Astrocyte of the spinal cord (primary cell): ENCODE measurements at places on chromosomes 6 and 20.
A peak's percentile ranks its signal among the peaks of the same experiment; 100 is the strongest.

DNA sequence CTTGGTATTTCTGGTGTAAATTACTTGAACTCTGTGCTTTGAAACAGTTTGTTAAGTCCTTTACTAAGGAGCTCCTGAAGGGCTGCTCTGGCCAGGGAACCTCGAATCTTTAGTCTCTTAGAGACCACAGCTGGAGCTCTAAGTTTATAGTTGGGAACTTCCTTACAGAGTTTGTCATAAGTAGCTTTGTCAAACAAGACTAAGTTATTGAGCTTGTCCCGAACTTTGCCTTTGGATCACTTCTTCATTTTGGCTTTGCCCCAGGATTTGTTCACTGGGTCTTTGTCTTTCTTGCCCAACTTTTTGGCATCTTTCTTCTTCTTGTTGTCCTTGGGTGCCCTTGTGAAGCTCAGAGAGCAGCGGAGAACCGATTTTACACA lies 64.8 kb downstream of the FAM50B start:
- no peak for DNase-seq

DNA sequence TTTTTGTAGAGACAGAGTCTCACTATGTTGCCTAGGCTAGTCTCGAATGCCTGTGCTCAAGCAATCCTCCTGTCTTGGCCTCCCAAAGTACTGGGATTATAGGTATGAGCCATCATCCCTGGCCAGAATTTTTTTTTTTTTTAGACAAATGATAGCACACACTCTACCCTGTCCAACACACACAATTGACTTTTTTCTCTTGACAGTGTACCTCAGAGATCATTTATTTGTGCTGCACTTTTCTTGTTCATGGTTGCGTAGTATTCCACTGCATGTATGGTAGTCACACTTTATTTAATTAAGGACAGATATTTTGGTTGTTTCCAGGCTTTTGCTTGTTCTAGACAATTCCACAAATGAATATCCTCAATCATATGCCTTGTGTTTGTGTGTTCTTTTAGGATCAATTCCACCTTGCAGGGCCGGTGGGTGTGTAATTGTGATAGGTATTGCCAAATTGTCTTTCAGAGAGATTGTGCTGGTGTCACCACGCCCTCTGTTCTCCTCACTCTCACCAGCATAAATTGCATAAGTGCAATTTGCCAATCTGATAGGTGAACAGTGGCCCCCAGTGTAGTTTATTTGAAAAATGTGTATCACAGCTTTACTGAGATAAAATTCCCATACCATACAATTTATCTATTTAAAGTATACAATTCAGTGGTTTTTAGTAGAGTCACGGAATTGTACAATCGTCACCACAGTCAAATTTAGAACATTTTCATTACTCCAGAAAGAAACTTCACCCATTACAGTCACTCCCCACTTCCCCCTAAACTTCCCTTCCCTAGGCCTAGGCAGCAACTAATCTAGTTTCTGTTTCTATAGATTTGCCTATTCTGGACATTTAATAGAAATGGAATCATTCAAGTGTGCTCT lies 20.1 kb downstream of the SRC start:
- DNase-seq: no peak

GRCh38 chr6:100435299-100435698 lies 29.4 kb downstream of the SIM1 start:
- peak; percentile 27 for DNase-seq

DNA sequence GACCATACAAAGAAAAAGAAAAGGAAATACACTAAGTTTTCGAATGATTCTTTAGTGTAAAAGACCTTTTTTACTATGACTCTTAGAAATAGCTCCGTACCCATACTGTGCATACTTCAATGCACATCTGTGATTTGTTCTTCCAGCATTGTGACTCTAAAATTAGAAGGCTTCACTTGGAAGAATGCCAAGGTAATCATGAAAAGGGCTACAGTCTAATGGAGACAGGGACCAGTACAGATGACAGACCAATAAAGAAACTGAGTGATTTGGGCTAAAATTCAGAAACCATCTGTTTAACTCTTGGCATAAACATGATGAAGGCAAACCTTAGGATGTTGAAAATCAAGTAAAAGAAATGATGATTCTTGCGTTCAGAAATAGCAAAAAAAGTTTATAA lies 46.3 kb downstream of the CYP39A1 start:
- DNase-seq: no peak

- DNase-seq: no peak
Observed at GRCh38 chr20:14632906-14633305, 295.5 kb upstream of the FLRT3 start.

GRCh38 chr20:44204156-44204831 lies 6.3 kb downstream of the OSER1 start:
- peak; percentile 93 for DNase-seq

GRCh38 chr20:59731376-59731775 lies 127.0 kb downstream of the PHACTR3 start:
- no peak for DNase-seq

DNA sequence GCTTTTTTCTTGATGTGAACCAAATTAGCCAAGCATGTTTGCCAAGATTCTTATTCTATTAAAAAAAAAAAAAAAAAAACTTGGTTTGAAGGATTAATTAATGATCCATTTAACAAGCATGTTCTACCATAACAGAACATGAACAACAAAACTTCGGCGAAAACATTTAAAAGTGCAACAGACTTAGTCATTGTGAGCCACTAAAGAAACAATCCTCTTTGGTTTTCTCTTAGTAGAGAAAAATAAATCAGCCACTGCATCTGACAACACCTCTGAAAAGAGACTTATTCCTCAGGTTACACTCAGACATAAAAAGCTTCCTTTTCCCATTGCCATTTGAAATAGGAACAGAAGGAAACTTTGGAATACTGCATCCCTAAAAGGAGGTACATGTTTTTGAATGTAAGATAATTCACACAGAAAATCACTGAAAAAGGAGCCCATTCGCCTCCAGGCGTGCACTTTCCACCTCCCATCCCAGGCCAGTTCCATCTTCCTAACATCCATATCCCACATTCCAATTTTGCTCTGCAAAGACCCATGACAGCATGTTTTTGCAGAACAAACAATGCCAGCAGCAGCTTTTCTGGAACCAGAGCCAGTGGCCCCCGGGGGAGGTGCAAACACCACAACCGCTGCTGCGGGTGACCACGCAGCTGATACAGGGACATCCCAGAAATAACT lies 79.5 kb downstream of the ZMYND8 start:
- DNase-seq: peak; percentile 84

- no peak for DNase-seq
Observed at GRCh38 chr6:502761-503160, 111.2 kb downstream of the IRF4 start.

- no peak for DNase-seq
Observed at GRCh38 chr20:43188861-43189553, 699 bp downstream of the PTPRT start.
